ENCODE measurements at places on chromosomes 3 and 15.

GRCh38 chr15:88472225-88472624 lies 4.7 kb downstream of the MRPS11 start:
- no peak for DNase-seq

- no peak for DNase-seq
Measured at GRCh38 chr3:82392203-82392775, 630.8 kb upstream of the GBE1 start.

- DNase-seq, result no peak
Measured at GRCh38 chr3:12356175-12356574, 67.3 kb downstream of the PPARG start.

DNA sequence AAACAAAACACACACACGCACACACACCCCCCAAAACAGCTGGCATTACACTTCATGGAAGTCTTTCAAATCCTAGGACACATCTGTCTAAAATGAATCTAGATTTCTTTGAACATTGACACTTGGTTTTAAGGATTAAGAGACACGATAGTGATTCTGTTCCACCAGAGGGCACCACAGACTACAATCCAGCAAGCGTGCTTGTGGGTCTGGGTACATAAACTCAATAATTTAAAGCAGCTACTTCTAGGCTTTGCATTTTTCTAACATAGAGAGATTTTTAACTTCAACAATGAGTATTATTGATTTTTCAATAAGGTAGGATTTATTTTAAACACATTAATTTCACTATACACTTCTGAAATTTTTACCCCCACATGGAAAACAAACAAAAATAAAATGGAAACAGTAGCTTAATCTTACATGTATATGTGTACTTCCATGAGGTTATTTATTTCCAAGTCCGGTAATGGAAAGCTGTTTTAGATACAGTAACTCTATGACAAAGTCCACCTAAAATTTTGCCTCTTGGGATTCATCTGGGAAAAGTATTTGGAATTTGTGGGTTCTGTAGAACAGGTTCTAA lies 564.0 kb upstream of the TGFBR2 start:
- peak; percentile 64 for DNase-seq

DNA sequence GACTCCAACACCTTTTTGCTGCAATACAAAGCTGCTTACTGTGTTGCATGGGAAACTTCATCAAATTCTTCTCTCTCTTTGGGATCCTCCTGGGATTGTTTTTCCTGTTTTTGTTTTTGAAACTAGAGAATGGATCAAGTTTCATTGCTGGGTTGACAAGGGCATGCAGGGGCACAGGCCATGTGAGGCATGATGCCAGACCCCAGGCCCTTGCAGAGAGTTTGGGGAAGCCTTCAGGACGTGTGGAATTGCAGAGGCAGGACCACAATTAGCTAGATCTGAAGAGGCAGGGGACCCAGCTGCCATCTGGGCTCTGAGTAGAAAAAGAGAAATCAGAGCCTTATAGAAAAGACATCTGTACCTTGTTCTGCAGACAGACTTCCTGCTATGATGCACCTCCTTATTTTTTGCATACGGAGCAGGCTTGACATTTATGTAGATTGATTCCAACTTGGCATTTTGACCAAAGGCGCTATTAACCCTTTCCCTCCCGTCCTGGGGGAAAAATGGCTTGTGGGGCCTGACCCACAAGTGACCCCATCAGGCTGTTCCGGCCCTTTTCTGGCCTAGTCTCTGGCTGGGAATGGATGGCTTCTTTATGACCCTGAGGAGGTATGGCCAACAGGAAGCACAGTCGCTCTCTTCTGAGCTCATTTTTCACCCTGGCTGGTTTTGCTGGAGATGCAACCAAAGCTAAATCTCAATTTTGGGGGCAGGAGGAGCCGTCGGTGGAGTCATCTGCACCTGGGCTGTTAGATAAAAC lies 44.3 kb upstream of the CHRNB4 start:
- DNase-seq, result no peak

DNA sequence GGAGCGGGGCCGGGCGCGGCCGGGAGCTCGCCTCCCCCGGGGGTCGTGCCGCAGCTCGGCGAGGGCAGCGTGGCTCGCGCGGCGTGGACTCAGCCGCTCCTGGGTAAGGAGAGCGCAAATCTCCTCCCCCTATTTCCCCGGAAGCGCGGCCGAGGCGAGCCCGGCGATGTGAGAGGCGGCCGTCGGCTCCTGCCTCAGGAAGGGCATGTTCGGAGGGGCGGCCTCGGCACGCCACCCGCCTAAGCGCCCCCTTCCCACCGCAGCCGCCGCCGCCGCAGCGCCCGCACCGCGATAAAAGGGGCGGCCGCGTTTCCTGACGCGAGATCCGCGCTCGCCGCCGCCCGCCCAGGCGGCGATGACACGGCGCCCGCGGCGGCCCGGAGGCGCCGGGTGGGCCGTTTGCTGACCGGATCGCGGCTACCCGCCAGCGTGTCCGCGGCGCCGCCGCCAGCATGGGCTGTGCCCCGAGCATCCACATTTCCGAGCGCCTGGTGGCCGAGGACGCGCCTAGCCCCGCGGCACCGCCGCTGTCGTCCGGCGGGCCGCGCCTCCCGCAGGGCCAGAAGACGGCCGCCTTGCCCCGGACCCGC lies at the start of gene PDE8A:
Gene PDE8A (plus strand): TSS at position 146 of the 590 bp plus-strand sequence. CDS start 307 bp downstream, at position 453.
- no peak for DNase-seq

DNA sequence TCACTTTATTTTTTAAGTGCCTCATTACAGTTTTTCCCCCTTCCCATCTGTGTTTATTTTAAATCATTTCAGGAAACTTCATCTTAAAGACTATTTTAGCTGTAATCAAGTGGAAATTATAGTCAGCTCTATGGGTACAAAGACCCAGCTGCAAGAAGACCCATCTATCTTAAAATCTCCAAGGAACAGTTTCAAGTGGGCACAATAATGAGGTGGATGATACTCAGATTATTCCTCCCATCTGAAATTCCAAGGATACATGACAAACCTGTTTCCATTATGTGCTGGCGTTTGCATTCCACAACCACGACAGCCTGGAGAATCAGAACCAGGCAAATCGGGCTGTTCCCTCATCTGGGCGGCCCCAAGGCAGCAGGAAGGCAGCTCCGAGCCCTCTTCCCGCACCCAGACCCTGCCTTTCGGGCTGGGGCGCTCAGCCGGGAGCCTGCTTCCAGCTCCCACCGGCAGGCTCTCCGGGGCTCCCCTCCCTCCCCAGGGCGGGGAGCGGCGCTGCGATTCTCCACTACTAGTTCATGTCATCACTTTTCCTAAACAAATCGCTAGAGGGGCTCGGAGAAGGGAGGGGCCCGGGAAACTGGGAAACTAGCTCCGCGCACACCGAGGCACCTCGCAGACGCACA lies at the start of gene MGLL:
Gene MGLL (minus strand): TSS at position 475 of the 641 bp plus-strand sequence. CDS start 197 bp downstream, at position 278.
- peak; percentile 40 for DNase-seq

DNA sequence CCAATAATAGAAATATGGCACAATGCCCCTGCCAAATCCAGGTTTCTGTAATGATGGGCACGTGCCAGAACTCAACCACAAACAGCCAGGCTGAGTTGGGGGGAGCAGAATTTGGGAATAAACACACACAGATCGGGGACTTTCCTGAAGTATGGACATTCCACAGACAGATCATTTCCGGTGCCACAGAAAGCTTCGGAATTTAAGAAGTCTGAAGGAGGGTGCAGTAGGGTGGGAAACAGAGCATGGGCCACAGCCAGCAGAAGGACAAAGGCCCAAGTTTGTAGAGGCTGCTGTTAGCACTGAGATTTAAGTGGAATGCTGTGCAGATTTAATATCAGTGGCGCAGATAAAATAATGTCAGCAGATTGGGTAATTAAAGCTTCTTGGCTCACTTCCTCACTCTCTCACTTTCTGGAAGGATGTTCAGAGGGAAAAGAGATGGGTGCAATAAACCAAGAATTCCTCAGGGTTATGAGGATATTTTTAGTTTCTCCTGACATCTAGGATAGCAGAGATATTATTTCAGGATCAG lies 67.4 kb downstream of the MYLK start:
- peak; percentile 96 for DNase-seq

DNA sequence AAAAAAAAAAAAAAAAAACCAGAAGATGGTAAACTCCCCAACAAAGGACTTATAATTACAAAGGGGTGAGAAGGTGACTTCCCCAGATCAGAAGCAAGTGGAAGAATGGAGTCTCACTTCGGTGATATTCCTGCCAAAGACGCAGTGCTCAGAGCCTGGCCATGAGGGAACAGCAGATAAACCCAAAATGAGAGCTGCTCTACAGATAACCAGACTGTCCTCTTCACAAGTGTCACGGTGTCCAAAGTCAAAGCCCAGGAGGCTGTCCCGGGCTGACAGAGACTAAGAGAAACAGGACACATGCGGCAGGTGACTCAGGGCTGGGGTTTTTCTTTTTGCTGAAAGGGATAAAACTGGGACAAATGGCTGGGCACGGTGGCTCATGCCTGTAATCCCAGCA lies 48.8 kb downstream of the HMCES start:
- DNase-seq, result no peak
